Activated naive CD4-positive, alpha-beta T cell treated with anti-CD3 and anti-CD28 coated beads for 36 hours (primary cell): ENCODE measurements at places on chromosomes 7 and 10. TPM values are rescaled to one million over a fixed set of nuclear protein-coding genes. Genes with fewer than 3 reads are reported as not detected.

Gene TAX1BP1
- 87.9 TPM for total RNA-seq

Gene TMEM196
- not detected for total RNA-seq

Gene CRHR2
- total RNA-seq, result not detected

Gene LEP
- not detected for total RNA-seq

Gene FAM25A
- total RNA-seq, result not detected

Gene CALHM1
- total RNA-seq, result not detected

Gene ANKMY2
- total RNA-seq, result 4.7 TPM

Gene MMRN2
- not detected for total RNA-seq

DNA sequence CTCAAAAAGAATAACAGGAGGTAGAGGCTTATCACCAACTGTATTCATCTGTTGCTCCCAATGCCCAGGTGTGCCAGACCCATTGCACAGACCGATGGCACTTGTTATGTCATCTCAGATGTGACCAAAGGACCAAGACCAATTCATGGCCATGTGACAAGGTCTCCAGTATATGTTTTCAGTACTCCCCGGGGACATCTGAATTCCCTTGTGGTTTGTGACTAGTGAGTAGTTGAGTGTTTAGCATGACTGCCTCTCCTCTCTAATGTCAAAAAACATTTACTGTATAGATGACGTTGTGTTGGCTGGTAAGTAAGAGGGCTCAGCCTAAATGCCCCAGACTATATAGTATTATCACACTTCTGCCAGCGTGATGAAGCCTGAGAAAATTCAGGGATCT lies 202.1 kb upstream of the SMIM30 start:
- no peaks in the 10 kb centered on the region for H3K36me3 ChIP-seq
- H3K27ac ChIP-seq, result no peak overlapping the region
- no peak for DNase-seq

GRCh38 chr7:3464900-3465622 lies 164.0 kb downstream of the SDK1 start:
- H3K27me3 ChIP-seq, result no peaks in the 10 kb centered on the region
- no peak overlapping the region for H3K4me3 ChIP-seq
- peak; percentile 82 for DNase-seq
- H3K4me1 ChIP-seq, result peaks cover 49% of the 10 kb centered on the region
- peak overlapping the region; percentile 69 for H3K27ac ChIP-seq

DNA sequence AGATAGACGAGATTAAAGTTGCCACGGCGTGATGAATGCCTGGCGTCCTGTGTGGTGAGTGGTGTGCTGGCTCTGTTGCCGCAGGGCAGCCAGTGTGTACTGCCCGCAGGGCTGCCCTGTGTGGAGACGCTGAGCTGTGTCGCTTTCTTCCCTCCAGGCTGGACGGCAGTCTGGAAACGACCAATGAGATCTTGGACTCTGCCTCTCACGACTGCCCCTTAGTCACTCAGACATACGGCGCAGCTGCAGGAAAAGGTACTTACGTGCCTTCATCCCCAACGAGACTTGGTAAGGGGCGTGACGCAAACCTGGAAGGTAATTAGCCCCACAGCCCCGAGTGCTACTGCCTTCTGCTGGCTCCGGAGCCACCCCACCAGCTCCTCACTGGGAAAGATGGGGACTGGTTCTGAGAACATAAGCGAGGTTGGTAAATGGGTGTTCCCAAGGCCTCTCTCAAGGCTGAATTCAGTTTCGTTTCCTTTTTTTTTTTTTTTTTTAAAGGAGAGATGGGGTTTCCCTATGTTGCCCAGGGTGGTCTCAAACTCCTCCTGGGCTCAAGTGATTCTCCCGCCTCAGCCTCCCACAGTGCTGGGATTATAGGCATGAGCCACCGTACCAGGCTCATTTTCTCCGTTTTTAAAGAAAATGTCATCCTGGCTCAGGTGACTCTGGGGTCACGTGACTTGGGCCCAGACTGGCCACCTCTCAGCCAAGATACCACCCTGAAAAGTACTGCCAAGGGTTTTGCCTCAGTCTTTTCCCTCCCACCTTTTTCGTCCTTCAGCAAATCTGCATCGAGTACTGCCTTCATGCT lies 39.6 kb downstream of the WIPI2 start:
- H3K36me3 ChIP-seq, result peaks cover 23% of the 10 kb centered on the region
- H3K27ac ChIP-seq, result no peak overlapping the region
- H3K27me3 ChIP-seq, result no peaks in the 10 kb centered on the region
- H3K4me1 ChIP-seq, result peaks cover 14% of the 10 kb centered on the region

DNA sequence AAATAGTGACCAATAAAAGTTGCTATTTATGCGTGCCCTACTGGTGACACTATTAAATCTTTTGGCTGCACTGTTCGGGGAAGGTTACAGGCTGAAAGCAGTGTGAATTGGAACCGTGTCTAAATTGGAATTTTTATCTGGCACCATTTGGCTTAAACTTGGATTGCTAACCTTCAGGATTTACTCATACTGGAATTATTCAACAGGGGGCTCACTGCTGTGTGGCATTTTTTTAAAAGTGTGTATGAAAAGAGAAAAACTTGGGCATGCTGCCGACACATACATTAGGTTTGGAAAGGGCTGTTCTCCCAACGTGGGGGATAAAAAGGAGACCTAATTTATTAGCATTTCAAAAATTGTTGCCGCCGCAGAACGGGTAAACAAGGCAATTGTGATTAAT lies 537.9 kb upstream of the MGMT start:
- H3K4me1 ChIP-seq, result no peaks in the 10 kb centered on the region
- H3K27ac ChIP-seq, result no peak overlapping the region
- H3K27me3 ChIP-seq, result peaks cover 3% of the 10 kb centered on the region

GRCh38 chr7:25653384-25653783 lies 425.1 kb upstream of the NPVF start:
- H3K27ac ChIP-seq, result no peak overlapping the region
- H3K4me1 ChIP-seq, result peaks cover 25% of the 10 kb centered on the region
- no peak for DNase-seq
- no peaks in the 10 kb centered on the region for H3K36me3 ChIP-seq
- no peak overlapping the region for H3K4me3 ChIP-seq
- H3K27me3 ChIP-seq, result no peaks in the 10 kb centered on the region

- peaks cover 11% of the 10 kb centered on the region for H3K27me3 ChIP-seq
- H3K4me3 ChIP-seq, result no peak overlapping the region
- peak; percentile 69 for DNase-seq
- peaks cover 7% of the 10 kb centered on the region for H3K4me1 ChIP-seq
These were observed 4.0 kb upstream of the RBM28 start for GRCh38 chr7:128347647-128348097.

- no peak overlapping the region for H3K27ac ChIP-seq
- DNase-seq, result no peak
- H3K4me1 ChIP-seq, result no peaks in the 10 kb centered on the region
- H3K27me3 ChIP-seq, result peaks cover 12% of the 10 kb centered on the region
These were observed 43.9 kb upstream of the GPAM start for GRCh38 chr10:112227331-112227987.

DNA sequence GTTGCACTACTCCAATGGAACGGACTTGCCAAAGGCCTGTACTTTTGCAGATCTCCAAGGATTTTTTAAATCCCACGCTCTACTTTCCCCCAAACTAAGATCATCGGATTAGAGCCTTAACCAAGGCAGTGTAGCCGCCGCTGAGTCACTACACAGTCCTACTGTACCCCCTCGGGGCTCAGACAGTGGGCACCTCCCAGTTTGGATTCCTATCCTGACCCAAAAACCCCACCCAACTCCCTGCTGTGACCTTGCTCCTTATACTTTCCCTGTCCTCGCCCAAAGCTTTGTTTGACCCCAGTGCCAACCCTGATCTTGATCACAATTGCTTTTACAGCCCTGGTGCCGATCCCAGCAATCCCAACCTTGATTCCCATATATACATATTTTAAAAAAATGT lies 17.5 kb upstream of the PLAU start:
- H3K27me3 ChIP-seq, result no peaks in the 10 kb centered on the region
- DNase-seq, result no peak
- H3K4me3 ChIP-seq, result no peak overlapping the region

GRCh38 chr7:28785041-28785995 lies 172.8 kb downstream of the TRIL start:
- no peak overlapping the region for H3K27ac ChIP-seq
- H3K27me3 ChIP-seq, result peaks cover 9% of the 10 kb centered on the region
- H3K4me1 ChIP-seq, result no peaks in the 10 kb centered on the region
- H3K36me3 ChIP-seq, result no peaks in the 10 kb centered on the region
- H3K4me3 ChIP-seq, result no peak overlapping the region

- no peaks in the 10 kb centered on the region for H3K36me3 ChIP-seq
- H3K4me1 ChIP-seq, result no peaks in the 10 kb centered on the region
- peak; percentile 26 for DNase-seq
- H3K4me3 ChIP-seq, result no peak overlapping the region
These were observed 163.3 kb downstream of the GRID1 start for GRCh38 chr10:86203162-86203905.

- no peaks in the 10 kb centered on the region for H3K4me1 ChIP-seq
- no peak for DNase-seq
- H3K27me3 ChIP-seq, result no peaks in the 10 kb centered on the region
- H3K27ac ChIP-seq, result no peak overlapping the region
These were observed 7.9 kb upstream of the CYREN start for GRCh38 chr7:135178364-135178763.

DNA sequence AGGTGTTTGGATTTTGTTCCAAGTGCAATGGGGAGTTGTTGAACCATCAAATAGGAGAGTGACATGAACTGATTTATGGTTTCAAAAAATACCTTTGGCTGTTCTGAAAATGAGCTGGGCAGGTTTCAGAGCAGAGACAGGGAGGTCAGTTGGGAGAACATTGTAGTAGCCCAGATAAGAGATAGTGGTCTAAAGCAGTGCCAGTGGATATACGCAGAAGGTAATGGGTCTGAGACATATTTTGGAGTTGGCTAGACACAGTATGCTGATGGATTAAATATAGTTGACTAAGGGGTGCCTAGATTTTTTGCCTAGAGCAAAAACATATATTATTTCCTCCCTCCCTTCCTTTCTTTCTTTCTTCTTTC lies 21.3 kb upstream of the CDK14 start:
- H3K27ac ChIP-seq, result no peak overlapping the region
- no peak for DNase-seq
- H3K4me3 ChIP-seq, result no peak overlapping the region
- H3K4me1 ChIP-seq, result no peaks in the 10 kb centered on the region

DNA sequence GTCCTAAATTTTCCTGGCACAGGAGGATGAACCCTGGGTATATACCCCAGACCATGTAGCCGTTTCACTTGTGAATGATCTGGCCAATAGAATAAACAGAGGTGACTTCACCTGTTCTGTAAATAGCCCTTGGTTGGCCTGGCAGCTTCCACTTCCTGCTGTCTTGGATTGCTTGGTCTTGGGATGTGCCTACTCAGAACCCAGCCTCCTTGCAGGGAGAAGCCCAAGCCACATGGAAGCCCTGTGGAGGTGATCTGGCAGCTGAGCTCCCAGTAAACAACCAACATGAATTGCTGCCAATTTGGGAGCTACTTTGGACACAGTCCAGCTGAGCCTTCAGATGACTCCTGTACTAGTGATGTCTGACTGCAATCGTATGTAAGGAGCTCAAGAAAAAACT lies 4.8 kb upstream of the RAPGEF5 start:
- H3K4me3 ChIP-seq, result no peak overlapping the region
- no peak for DNase-seq
- peaks cover 3% of the 10 kb centered on the region for H3K4me1 ChIP-seq
- peaks cover 27% of the 10 kb centered on the region for H3K27me3 ChIP-seq
- no peak overlapping the region for H3K27ac ChIP-seq

DNA sequence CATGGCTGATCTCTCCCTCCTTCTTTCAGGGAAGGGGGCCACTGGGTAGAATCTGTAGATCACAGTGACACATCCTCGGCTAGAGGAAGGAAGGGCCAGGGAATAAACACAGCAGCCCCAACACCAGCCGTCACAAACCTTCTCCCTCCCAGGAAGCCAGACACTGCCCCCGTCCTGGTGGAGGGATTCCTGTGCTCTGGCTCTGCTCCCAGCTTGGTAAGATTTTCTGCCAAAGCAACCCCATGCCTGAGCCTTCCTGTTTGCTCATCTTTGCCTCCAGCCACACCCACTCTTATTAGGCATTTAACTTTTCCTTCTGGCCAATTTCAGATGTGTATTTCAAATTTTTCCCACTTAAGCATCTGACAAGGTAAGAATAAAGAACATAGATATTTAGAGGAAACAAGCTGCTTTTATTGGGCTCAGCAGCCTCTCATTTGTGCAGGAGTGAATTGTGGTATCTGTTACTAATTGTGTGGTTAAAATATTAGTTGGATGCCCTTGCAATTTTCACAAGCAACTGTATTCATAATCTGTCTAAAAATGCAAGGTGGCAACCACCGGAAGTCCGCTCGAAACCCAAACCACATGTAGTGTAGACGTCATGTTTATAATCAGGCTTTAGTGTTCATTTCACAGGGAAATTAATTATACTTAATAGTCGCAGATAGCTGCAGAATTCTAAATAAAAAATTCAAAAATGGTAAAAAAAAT lies 13.2 kb upstream of the NPS start:
- DNase-seq, result no peak
- H3K4me3 ChIP-seq, result no peak overlapping the region
- no peak overlapping the region for H3K27ac ChIP-seq
- H3K27me3 ChIP-seq, result peaks cover 7% of the 10 kb centered on the region
- H3K4me1 ChIP-seq, result no peaks in the 10 kb centered on the region

DNA sequence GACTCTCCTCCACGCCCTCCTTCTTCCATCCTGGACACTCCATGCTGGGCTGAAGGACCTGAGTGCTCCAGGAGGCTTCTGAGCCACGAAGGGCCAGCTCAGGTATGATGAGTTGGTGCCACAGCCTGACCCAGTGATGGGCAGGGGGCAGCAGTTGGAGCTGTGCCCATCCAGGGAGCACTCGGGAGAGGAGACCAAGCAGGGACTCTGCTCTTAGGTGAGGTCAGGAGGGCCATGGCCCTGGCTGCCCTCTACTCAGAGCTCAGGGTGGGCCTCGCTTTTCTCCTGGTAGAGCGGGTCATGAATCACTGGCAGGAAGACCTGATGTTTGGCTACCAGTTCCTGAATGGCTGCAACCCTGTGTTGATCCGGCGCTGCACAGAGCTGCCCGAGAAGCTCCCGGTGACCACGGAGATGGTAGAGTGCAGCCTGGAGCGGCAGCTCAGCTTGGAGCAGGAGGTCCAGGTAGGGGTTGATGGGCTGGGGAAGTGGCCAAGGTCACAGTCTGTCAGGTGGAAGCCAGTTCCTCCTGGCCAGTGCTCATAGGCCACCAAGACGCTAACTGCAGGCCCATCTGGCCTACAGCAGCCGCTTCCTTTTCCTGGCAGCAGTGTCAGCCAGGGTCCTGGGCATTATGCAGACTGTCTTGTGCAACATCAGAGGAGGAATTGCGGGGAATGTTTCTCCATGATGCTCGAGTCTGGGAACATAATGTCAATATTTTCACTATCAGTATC lies 50.8 kb downstream of the ALOX5 start:
- no peaks in the 10 kb centered on the region for H3K36me3 ChIP-seq
- no peak overlapping the region for H3K27ac ChIP-seq
- no peak overlapping the region for H3K4me3 ChIP-seq
- H3K4me1 ChIP-seq, result peaks cover 23% of the 10 kb centered on the region
- no peaks in the 10 kb centered on the region for H3K27me3 ChIP-seq

DNA sequence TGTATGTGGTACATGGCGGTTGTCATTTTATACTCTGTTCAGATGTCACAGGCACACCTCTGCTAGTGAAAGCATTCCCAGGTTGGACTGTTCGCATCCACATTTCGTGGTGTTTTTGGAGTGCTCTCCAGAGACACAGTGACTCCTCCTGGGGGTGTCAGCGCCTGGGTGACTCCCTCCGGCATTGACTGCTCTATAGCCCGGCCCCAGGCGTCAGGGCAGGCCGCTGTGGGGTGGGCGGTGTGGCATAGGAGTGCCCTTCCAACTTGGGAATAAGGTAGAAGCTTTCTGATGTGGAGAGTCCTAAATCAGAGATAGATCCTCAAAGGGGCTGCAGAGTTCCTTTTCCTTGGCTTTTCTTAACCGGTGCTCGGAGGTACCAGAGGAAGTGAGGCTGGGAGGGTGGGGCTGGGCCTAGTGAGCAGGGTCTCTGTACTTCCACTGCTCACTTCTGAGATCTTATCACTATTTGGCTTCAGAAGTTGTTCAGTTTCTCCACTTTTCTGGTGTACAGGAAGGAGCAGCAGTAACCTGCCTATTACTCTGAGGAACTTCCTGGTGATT lies 32.3 kb downstream of the CCNY start:
- H3K4me3 ChIP-seq, result no peak overlapping the region
- H3K4me1 ChIP-seq, result peaks cover 69% of the 10 kb centered on the region
- no peak overlapping the region for H3K27ac ChIP-seq
